Ammon's horn (tissue), 1 donor: ENCODE measurements at places on chromosomes 6 and 20.
A peak's percentile ranks its signal among the peaks of the same experiment; 100 is the strongest.

DNA sequence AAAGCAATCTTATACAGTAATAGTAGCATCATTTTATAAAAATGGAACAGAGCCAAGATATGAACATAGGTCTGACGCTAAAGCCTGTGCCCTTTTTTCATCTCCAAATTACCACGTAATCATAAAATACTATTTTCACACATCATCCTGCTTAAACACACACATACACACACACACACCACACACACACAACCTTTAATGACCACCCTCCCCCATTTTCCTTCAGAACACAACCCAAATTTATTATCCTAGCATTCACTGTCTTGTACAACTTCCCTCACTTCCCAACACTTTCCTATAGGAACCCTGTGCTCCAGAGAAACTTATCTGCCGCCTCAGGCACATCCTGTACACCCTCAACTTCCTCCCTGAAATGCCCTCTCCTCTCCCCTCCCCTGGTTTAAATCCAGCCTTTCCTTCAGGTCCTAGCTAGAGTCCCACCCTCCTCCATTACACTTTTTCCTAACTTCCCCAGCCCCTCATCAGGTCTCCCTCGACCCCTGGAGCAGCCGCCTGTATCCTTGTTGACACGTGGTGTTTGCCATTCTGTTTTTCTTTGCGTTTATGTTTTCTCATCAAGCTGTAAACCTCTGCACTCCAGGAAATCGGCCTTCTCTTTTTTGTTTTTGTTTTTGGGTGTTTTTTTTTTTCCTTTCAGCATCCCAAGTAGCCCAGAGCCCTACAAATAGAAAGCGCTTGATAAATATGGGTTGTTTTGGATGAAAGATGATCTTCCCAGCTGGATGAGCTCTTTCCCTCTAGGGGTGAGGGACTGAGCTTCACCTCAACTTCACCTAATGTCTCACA lies 968 bp upstream of the MMP24 start:
- DNase-seq, result no peak

GRCh38 chr6:101760843-101761621 lies 367.5 kb downstream of the GRIK2 start:
- DNase-seq, result no peak

DNA sequence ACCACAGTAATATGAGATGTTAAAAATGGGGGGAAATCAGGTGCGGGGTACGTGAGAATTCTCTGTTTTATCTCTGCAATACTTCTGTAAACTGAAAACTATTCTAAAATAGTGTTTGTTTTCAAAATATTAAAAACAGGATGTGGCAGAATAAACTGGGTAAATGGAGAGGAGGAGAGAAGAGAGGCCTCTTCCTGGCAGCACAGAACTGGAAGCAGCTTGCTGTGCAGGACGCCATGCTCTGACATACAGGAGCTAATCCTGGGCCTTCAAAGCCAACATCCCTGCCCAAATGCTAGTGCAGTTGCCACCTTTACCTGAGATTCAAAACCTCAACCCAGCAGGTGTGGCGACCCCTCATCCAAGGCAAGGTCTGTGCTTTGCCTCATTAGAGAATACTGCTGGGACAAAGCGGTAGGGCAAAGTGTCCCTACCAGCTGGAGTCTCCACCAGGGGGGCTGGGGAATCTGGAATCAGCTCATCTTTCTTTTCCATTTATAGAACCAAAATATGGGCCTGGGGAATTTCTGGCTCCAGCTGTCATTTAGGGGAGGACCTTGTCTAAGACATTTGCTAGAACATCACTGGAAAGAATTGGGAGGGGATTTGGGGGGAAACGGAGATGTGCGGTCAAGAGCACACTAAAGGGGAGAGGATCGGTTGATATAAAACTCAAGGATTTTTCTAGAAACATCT lies 67.3 kb downstream of the SCML4 start:
- no peak for DNase-seq

- DNase-seq, result no peak
Measured at GRCh38 chr6:1313767-1314503, 2.0 kb downstream of the FOXQ1 start.

DNA sequence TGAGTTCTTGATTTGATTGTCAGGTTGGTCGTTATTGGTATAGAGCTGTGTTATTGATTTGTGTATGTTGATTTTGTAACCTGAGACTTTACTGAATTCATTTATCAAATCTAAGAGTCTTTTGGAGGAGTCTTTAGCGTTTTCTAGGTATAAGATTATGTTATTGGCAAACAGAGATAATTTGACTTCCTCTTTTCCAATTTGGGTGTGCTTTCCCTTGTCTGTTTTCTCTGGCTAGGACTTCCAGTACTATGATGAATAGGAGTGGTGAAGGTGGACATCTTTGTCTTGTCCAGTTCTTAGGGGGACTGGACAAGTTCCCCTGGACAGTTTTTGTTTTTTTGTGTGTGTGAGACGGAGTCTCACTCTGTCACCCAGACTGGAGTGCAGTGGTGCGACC lies 17.4 kb downstream of the HLA-DOA start:
- DNase-seq, result no peak

- no peak for DNase-seq
Measured at GRCh38 chr20:32538526-32538939, 46.6 kb downstream of the NOL4L start.

DNA sequence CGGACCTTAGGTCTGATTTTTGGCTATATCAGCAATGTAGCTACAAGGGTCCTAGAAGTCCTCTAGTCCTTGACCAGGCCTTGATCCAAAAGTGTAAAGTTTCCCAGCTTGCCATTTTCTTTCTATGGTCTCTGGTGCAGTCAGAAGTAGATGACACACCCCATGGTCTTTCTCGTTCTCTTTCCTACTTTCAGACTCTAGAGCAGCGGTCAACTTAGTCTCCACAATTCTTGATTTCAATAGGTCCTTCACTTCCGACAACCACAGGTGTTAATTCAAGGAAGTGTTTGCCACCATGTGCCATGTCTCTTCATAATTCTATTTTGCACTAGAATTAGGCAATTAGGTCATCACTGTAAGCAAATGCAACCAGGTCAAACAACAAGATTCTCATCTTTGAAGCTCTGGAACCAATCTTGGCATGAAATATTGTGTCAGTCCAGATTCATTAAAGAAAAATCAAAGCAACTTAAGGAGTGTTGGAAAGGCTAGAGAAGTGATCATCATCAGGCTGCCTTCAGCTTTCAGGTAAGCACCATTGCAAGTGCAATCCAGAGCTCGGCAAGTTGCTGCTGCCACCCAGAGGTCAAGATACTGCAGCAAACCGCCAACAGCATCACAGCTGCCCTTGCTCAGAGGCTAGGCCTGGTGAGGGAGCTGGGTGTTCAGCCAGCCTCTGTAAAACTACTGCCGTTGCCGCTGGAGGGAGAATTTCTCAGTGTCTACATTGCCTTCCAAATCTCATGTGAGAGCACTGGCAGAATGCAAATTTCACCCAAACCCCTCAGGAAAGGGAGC lies 5.6 kb upstream of the SYNE1 start:
- DNase-seq, result peak; percentile 80

GRCh38 chr6:41646026-41646795 lies 7.9 kb downstream of the MDFI start:
- no peak for DNase-seq
